ENCODE measurements at places on chromosomes 4 and X.

DNA sequence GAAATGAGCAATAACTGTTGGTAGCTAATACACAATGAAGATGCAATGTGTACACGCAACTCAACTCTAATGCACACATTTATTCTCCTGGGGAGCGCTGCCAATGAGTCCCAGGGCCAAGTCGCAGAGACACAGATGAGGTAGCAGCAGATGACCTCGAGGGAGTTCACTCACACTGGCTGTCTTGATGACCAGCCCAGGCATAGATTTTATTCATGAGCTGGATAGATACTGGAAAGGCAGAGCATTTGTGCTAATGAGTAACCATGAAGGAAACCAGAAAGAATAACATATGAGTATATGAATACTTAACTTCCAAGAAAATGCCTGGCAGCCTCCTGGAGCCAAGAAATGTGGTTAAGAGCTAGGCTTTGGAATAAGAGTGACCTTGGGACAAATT is 42.3 kb downstream of the RASL11B start:
- H3K4me3 ChIP-seq = no peak overlapping the region
- no peaks in the 10 kb centered on the region for H3K36me3 ChIP-seq
- no peak overlapping the region for H3K27ac ChIP-seq
- no peaks in the 10 kb centered on the region for H3K4me1 ChIP-seq
- H3K27me3 ChIP-seq = no peaks in the 10 kb centered on the region
- no peak for DNase-seq

DNA sequence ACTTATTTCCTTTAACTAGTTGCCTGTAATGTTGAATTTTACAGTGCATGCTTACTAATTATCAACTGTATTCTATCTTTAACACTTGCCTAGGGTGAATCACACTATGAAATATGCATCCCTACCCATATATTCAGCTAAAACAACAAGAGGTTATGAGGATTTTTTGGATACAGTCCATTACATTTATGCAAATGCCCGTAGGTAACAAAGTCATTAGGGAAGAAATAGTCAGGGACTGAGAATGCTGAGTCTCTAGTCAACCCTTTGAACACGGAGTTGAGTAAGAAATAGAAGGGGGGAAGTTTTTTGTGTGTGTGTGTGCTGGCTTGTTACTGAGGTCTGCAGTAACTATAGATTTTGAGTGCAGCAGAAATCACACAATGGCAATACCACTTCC is 26.1 kb upstream of the CBLL2 start:
- H3K4me3 ChIP-seq = no peak overlapping the region
- H3K36me3 ChIP-seq = no peaks in the 10 kb centered on the region
- H3K27ac ChIP-seq = no peak overlapping the region

DNA sequence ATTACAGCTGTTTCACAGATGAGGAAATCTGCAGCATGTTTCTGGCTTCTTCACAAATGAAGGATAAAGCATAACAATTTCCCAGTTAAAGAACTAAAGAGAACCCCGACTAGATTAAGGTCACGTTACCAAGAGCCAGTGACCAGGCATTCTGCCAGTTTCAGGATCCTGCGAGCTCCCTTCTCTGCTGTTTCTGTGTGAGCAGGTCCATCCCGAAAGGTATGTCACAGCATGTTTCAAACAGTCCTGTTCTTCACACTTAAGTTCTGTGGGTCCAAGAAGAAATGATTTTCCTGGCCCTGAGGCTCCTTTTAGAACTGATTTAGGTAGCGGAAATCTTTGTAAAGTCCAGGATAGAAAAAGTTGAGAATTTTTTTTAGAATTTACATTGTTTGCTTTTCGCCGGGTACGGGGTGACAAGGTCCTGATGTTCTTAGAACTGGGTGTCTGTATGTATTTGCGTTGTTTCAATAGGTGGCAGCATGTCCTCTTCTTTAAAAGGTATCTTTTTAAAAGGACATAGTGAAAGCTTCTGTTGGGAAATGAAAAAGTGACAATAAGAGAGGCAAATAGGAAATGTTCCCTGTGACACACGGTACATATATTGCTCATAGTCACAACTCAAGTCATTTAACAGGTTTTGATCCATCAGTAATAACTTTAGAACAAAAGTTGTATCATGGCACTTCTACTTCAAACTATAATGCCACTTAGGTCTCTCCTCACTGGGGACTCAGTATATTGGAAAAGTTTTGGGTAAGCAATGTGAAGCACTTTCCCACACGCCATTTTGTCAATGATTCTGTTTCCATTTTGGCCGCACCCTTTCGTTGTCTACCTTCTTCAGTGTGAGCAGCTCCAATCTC is 18.4 kb downstream of the IL21 start:
- no peak overlapping the region for H3K4me3 ChIP-seq
- H3K27ac ChIP-seq = no peak overlapping the region
- no peaks in the 10 kb centered on the region for H3K27me3 ChIP-seq
- no peaks in the 10 kb centered on the region for H3K4me1 ChIP-seq
- no peak for DNase-seq
- no peaks in the 10 kb centered on the region for H3K36me3 ChIP-seq

DNA sequence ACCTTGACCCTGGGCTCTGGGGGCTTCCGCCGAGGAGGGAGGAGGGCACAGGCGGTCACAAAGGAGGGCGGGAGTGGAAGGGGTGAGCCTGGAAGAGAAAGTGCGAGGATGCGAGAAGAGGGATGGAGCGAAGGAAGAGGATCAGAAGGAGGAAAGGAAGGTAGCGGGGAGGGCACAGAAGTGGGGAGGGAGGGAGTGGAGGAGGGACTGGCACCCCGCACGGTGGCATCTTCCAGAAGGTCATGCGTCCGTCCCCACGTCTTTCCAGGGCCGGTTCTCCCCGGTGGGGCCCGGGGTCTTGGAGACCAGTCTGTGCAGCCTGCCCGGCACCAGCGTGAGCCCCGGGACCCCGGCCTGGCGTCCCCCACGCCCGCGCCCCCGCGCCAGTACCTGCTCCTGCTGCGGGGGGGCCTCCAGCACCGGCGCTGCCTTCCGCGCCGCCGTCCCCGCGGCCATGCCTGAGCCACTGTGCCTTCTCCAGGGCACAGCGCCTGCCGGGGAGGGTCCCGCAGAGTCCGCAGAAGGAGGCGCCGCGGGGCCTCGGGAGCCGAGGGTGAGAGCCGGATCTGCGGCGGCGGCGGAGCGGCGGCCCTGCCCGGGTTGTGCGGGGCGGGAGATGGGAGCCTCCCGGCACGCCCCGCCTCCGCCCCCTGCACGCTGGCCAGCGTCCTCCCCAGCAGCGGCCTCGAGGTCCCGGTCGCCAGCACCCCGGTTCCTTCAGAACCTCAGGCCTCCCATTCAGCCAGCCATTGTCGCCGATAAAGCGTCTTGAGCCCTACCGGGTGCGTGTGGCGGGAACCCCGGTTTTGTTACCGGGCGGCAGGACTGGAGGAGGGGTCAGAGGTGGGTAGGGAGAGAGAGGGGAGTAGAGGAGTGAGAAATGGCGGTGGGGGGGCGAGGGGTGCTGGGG is at the start of gene RNF175:
RNF175 (minus strand) TSS at position 618 of the 910 bp plus-strand sequence; CDS start at position 456, 162 bp downstream.
- H3K4me3 ChIP-seq = peak within 1 kb of the TSS; percentile 13
- no peak for DNase-seq

- H3K36me3 ChIP-seq = no peaks in the 10 kb centered on the region
- H3K4me1 ChIP-seq = peaks cover 51% of the 10 kb centered on the region
- no peak for DNase-seq
- no peaks in the 10 kb centered on the region for H3K27me3 ChIP-seq
- H3K4me3 ChIP-seq = no peak overlapping the region
- no peak overlapping the region for H3K27ac ChIP-seq
These were observed 3.3 kb downstream of the NUDT9 start for GRCh38 chr4:87425711-87426110.

- no peaks in the 10 kb centered on the region for H3K27me3 ChIP-seq
- DNase-seq = no peak
- H3K36me3 ChIP-seq = no peaks in the 10 kb centered on the region
- H3K27ac ChIP-seq = no peak overlapping the region
- H3K4me1 ChIP-seq = no peaks in the 10 kb centered on the region
These were observed 36.6 kb upstream of the MBTPS2 start for GRCh38 chrX:21802839-21803238.

All from tibial nerve (tissue), 4 donors.